D721Med (cell line): ENCODE measurements at places on chromosomes 12 and 14.

DNA sequence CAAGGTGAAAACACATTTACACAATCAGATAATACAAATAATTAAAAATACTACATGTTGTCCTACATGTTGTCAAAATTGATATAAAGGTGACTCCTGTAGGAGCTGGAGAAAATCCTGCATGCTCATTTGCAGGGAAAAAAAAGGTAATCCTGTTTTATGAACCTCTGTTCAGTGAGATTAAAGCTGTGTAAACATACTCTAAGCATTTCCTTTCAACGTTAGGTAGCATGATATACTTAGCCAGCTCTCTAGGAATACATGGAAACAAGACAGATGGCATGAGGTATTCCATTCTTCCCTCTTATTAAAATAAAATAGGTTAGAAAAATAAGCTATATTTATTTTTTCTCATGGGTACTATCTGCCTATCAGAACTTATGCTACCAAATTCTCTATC is 635.7 kb upstream of the FLRT2 start:
- no peak for DNase-seq

DNA sequence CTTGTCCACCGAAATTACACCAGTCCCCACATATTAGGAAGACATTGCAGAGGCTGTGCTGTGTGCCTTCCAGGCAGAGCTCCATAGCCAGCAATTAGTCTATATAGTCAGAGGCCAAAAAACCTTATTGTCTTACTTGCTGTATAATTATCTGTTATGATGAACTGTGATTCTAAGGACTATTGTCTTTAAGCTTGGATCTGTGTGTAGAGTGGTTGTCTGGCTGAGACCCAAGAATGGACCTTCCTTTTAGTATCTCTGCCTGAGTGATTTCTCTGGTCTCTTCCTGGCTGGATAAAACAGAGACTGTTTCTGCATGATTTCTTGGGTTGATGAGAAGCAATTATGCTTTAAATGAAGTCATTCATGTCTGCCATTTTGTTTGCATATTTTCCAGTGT is 465.3 kb downstream of the PRKD1 start:
- no peak for DNase-seq

DNA sequence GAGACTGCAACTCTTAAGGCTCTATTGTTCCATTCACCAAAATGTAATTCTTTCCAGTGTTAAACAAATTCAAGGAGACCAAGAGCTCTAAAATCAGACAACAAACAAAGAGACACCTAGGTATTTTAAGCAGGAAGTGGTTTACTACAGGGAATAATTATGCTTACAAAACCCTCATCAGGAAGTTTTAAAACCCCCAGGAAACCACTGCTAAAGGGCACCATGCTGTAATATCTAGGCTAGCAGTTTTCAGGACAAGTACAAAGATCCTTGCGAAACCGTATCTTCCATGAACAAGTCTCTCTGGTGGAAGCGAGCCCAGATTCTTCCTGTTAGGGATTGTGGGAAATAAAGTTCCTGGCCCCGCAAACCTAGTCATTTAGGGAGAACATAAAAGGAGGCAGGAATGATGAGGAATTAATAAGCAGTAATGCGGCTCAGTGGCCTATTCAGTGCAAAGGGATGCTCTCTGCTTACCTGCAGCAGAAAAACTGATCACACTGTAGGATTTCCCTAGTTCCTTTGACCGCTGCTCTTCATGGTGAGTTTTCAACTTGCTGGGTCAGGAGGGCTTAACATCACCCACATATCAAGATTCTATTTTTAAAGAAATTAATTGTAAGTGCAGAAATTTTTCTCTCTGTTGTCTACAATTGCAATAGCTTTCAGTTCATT is 42.8 kb downstream of the ACSM4 start:
- no peak for DNase-seq

GRCh38 chr14:63650256-63650952 is 8.7 kb upstream of the WDR89 start:
- no peak for DNase-seq

DNA sequence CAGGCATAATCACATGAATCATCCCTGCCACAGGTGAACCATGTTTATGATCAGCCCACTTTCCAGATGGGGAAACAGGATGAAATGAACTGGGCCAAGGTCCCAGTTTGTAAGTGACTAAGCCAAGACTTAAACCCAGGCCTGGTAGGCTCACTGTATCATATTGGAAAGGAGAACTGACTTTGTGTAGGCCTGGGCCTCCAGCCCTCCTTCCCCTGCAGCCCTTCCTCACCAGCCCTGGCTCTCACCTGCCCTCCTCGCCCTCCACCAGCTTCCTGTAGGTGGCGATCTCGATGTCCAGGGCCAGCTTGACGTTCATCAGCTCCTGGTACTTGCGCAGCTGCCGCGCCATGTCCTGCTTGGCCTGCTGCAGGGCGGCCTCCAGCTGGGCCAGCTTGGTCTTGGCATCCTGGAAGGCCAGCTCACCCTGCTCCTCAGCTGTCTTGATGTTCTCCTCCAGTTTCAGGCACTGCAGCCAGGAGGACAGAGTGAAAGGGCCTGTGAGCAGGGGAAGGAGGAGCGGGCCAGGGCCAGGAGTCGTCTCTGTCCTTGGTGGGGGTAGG is 19.8 kb downstream of the KRT80 start:
- no peak for DNase-seq

GRCh38 chr14:55477680-55478079 is 37.3 kb upstream of the TBPL2 start:
- no peak for DNase-seq

- DNase-seq = no peak
Measured at GRCh38 chr12:318759-319515, 56.3 kb upstream of the SLC6A13 start.

DNA sequence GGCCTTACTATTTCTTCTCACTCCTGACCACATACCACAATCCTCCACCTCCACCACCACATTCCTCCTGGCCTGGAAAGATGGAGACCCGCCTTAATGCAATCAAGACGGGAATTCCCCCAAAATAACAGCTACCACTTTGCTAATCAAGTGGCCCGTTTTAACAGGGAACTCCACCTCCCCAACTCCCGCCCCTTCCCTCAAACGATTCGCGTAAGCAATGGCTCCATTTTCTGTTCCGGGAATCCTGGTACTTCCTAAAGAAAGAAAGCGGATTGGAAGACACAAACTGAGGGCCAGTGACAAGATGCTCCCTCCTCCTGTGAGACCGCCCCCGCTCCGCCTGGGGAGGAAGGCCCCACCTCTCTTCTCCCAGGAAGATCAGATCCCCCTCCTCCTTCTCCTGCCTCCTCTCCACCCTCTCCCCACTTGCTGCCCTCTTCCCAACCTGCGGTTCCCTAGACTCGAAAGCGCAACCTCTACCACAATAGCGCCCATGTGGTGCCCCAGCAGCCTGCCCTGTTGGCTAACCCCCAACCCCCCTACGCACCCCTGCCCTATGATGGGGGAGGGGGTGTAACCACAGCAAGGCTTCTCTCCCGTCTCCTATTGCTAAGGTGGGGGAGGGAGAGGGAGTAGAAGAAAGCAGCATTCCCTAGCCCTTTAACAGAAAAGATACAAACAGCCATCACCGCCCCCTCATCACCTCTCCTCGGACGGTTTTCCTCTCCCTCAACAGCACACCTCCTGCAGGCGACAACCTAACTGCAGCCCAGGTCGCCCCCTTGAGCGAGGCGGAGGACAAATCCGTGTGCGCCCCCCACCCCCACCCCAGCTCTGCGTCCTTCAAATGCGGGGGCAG is 777 bp downstream of the ARF3 start:
- no peak for DNase-seq

- DNase-seq = no peak
Measured at GRCh38 chr14:95522556-95522955, 6.1 kb upstream of the SYNE3 start.
